ENCODE measurements at places on chromosomes 7 and 10. TPM values are rescaled to one million over a fixed set of nuclear protein-coding genes. Genes with fewer than 3 reads are reported as not detected.

Gene C10orf53
- total RNA-seq, result not detected

Gene C10orf62
- total RNA-seq, result not detected

Gene HOXA2
- not detected for total RNA-seq

Gene CALHM3
- not detected for total RNA-seq

Gene ZWINT
- 2.2 TPM for total RNA-seq

Gene MBLAC1
- total RNA-seq, result 4.2 TPM

Gene ABCC2
- 2.8 TPM for total RNA-seq

Gene FAM241B
- 7.4 TPM for total RNA-seq

Gene TRRAP
- total RNA-seq, result 43.0 TPM

Gene ADAP1
- total RNA-seq, result 11.5 TPM

- DNase-seq, result no peak
Observed at GRCh38 chr7:119999738-120000475, 273.1 kb upstream of the KCND2 start.

DNA sequence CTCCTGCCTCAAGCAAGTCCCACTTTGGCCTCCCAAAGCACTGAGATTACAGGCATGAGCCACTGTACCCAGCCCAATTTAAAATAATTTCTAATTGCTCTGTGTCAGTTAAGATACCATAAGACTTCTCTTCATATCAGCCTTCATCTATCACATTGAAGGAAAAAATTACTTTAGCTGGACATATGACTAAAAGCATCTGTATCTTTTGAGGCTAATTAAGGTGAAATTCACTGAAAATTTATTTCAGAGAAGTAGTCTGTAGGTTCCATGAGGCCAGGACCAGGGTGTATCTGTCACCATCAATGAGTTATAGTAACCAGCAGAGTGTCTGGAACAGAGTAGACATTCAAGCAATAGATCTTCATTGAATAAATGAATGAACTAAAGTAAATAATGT, 205.2 kb upstream of the PHYHIPL start:
- no peak for DNase-seq

DNA sequence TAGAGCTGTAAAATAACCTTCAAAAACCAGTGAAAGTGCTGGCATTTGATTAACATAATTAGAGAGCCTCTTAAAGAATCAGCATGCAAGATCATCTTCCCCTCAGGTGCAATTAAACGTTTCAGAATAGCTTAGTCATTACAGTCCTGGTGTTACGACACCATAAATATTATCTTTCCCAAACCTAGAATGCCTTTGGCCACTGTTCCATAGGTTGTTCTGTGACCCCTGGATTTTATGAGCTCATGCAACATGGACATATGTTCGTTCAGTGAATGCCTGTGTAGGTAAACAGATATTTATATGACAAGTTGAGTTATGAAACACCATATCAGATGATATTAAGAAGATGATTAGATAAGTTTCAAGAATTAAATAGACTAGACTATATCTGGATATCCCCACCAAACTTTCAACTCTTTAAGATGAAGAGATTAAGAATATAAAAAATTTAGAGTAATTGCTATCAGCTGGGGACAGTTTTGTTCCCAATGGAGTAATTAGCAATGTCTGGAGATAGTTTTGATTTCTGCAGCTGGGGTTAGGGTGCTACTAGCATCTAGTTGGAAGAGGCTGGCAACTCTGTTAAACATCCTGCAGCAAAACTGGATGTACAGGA, 263.5 kb upstream of the DKK1 start:
- DNase-seq, result no peak

DNA sequence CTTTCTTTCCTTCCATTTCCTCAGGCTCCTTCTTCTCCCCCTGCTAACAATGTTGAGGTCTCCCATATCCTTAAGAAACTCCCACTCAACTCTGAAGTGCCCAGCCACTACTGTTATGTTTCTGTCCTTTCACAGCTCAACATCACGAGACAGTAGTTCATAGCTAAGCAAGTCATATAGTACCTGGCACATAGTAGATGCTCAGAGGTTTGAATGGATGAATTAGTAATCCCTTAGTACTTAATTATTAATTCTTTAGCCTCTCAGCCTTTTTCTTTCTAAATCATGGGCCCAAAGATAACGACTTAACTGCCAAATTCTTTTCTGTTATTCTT, 22.6 kb downstream of the CSGALNACT2 start:
- no peak for DNase-seq

DNA sequence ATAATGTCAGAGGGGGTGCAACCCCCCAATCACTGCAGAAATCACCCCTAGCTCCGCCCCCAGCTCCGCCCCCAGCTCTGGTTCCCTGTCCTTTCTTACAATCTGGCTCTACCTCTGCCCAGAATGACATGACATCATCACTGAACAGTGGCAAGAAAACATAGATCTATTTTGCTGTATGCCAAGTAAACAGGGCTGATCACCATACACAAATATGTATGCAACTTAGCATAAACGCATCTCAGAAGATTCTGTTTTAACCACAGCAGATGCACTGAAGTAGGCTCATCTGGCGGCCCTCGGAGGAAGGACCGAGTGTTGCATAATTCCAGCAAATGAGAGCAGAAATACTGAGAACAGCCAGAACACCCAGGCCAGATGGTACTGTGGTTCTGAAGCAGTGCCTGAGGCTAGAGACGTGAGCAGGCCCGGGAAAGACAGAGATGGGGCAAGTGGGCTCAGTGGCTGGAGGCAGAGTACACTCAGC, 293.3 kb upstream of the KLF14 start:
- peak; percentile 60 for DNase-seq

GRCh38 chr10:132454296-132455198, 57.5 kb downstream of the PWWP2B start:
- DNase-seq, result no peak

DNA sequence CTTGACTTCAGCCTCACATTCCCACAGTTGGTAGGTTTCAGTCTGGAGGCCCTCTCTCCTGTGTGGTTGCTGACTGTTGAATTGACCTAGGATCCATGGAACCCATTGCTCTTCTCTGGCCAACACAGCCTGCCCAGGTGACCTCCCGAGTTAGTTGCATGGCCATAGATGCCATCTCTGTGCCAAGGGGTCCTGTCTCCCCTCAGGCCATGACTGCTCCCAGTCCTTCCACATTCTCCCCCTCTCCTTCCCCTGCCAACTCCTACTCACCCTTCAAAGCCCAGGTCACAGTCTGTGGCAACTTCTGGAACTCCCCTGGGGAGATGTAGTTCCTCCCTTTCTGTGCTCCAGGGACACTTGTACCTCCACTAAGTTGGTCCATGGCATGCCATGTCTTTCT, 67.3 kb upstream of the GRB10 start:
- no peak for DNase-seq

- no peak for DNase-seq
Observed at GRCh38 chr10:62861507-62861906, 45.3 kb upstream of the EGR2 start.

DNA sequence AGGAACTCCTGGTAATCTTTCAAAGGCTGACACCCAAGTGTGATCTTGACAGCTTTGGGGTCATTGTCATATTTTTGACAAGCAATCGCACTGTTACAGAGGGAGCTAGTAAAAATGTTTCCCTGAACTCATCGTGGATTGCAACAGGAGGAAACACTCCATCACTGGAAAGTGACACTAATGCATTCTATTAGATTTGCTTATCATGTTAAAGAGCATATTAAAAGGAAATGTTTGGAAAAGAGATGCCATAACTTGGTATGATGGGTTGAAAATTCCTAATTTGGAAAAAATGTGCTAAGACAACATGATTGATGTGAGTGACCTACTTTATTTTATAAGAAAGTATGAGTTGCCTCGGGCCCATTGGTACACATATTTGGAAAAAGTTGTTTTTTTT, 22.7 kb upstream of the EMX2 start:
- DNase-seq, result no peak

GRCh38 chr10:74300666-74301065, 149.6 kb downstream of the ADK start:
- no peak for DNase-seq

GRCh38 chr7:100064162-100064561, 14.6 kb downstream of the ZSCAN21 start:
- no peak for DNase-seq

GRCh38 chr7:107889992-107890391, 991 bp upstream of the DLD start:
- DNase-seq, result no peak

GRCh38 chr7:133572087-133572486, 319.2 kb downstream of the EXOC4 start:
- DNase-seq, result no peak

DNA sequence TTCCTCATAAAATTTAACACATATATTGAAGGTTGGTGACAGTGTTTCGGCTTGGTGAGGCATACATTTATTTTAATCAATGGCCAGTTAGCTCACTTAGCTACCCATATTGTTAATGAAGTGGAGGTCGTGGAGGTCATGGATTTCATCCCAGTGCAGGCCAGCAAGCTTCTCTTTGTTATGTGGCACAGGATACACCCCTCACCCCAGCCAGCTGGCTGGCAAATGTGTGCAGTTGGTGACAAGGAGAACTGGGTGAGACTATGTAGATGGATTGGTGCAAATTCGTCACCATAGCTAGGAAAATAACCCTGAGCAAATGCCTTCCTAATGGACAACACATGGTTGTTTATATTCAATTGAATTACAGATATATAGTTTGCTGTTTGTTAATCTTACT, 50.5 kb upstream of the FOXP2 start:
- DNase-seq, result no peak

DNA sequence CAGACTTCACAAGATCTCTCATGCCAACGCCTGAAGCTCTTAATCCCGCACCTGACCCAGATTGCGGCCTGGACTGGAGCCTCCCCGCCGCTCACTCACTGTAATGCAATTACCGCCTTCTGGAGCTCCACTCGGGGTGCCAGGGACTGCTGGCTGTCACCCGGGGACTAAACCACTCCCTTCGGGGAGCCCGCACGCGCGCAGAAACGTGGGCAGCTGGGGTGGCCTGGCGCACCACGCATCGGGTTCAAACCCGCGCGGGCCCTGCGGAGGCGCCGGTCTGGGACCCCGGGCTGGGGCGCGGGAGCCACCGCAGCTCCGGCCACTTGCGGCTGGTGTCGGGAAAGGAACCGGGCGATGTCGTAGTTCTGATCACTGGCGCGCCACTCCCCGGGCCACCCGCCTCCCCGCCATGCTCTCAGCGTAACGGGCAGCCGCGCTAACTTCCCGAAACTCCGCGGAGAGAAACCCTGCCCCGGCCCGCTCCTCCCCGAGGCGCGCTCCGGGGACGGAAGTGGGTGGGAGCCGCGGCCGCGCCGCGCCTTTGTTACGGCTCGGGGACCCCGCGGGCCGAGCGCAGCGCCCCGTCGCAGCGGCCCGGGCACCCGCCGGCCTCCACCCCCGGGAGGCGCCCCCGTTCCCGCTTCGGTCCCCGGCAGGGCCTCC, 100.3 kb upstream of the SVIL start:
- peak; percentile 46 for DNase-seq

GRCh38 chr10:23525406-23525805, 86.5 kb downstream of the OTUD1 start:
- no peak for DNase-seq

- DNase-seq, result no peak
Observed at GRCh38 chr10:75607576-75607975, 176.2 kb downstream of the LRMDA start.

GRCh38 chr7:43618073-43618472, 35.2 kb downstream of the STK17A start:
- DNase-seq, result no peak

DNA sequence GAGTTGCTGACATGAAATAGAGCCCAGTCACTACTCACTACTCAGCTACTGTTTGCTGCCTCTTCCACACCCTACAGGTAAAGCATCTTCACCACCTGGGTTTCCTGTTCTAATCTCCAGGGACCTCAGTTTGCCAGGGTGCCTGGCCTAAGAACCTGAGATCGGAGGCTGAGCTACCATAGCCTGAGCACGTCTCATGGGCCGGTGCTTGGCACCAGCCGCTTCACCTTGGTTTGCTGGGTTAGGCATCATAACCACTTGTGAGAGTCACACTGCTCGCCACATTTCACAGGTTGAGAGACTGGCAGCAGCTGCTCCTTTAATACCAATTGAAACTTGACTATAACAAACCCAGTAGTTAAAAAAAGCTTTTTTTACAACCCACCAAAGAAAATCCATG, 75.1 kb downstream of the EMX2 start:
- DNase-seq, result peak; percentile 24

- DNase-seq, result no peak
Observed at GRCh38 chr7:135430626-135431025, 79.3 kb downstream of the CNOT4 start.

GRCh38 chr7:108157606-108158335, 27.6 kb upstream of the LAMB4 start:
- no peak for DNase-seq

GRCh38 chr10:52216852-52217251, 97.2 kb upstream of the DKK1 start:
- DNase-seq, result no peak

GRCh38 chr10:43229208-43230061, 37.4 kb downstream of the RASGEF1A start:
- peak; percentile 77 for DNase-seq

GRCh38 chr10:119567978-119568377, 25.5 kb upstream of the RGS10 start:
- DNase-seq, result no peak

DNA sequence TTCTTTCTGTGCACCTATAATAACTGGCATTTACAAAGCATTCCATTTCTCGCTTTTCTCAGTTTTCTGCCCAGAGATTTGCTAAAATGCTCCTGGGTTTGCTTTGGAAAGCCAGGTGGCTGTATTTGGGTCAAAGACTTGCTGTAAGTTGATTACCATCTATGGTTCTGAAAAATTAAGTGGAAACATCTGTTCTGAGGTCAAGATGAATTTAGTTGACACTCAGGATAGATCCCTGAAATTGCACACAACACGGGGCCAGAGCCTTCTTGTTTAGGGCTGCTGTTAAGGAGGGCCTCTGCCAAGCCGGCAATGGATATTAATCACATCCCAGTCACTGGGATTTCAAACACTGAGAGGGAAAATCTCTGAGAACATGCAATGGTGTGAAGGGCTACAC, 111.6 kb upstream of the GLI3 start:
- no peak for DNase-seq

DNA sequence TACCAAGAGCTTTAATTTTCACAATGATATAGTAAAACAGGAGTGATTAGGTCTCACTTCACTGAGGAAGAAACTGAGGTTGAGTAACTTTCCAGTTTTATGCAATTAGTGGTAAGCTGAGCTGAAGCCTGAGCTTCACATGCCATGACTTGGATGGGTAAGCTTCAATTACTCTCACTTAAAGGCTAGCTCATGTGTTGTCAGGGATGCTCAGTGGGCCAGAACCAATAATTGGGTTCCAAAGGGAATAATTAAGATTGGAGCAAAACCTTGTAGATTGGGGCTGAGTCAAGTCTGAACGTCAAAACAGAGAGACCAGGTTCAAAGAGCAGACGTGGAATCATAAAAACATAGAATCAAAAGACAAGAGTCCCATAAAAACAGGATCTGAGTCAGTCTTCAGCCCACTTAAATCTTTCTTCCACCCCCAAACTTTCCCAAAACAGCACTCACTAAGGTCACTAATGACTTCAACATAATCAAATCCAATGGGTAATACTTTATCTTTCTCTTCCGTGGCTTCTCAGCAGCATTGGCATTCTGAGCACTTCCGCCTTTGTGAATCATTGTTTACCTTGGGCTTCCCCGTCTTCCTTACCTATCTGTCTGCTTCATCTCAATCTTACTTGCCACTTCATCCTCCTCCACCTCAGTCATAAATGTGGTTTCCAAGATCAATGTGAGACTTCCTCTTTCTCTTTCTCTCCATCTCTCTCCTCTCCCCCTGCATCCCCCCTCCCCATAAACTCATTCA, 23.0 kb upstream of the EGFR start:
- DNase-seq, result no peak
